ENCODE measurements at places on chromosomes 3 and 15.

DNA sequence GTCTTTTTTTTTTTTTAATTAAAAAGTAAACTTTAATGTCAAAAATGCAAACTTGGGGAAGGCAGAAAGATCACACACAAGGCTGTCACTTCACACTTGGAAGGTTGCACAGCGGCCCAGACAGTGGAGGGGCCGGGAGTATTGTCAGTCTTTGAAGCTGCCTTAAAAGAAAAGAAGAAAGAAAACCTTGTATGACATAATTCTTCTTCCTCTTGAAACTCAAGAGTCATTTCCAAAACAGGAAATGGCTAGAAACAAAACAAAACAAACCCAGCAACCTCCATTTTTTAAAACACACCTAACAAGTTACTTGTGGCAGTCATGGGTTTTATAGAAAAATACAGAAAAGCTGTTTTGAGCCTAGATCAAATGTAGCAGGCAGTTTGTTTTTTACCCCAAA lies 68.1 kb upstream of the MAGI1 start:
- no peak for DNase-seq

GRCh38 chr3:43330981-43331380 lies 44.6 kb downstream of the SNRK start:
- peak; percentile 65 for DNase-seq

DNA sequence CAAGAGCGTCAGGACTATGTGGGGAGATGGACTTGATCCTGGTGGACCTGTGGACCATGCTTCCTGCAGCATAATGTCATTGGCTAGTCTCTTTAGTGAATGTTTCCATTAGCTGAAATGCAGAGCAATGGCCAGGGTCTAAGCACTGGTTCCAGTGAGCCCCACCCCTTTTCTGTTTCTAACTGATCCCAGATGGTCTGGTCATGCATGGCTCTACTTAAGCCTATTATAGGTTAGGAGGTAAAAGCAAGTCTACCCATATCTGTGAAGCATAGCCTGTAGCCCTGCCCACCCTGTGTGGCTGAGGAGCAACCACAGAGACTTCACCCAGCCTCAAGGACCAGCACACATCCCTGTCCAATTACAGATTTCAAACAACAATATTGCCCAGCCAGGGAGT lies 419.2 kb downstream of the ZNF385D start:
- no peak for DNase-seq

DNA sequence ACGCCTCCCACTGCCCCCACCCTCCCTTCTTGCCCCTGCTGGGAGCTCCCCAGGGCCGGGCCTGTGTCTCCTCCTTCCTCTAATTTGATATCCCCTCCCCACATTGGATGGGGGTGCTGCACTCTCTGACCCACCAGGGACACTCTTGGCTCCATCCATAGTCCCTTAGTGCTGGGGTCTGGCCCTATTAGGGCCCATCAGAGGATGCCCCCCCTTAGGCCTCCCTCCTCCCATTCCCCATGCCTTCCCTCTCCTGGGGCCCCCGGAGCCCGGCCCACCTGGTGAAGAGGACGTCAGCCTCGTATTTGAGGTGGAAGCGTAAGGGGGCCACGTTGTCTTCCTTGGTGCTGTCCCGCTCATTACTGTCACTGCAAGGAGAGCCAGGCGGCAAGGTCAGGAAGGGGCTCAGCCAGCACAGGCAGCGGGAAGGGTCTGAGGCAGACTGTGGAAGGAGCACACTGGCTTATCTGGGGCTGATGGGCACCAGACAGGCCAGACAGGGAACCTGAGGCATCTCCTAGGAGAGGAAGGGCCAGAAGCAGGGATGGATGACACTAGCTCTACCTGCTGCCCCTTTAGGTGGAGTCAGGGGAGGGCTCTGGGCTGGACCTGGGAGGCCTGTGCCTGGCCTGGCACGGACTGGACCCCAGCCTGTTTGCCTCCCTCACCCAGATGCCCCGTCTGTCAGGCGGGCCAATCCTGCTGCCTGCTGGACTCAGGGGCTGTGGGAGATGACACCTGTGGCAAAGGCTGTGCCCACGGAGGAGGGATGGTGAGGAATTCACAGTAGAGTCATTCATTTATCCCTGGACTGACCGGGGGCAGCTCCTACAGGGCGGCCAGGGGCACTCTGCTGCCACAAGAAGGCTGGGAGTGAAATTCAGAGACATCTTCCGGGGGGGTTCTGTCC lies 36.2 kb downstream of the FEM1B start:
- DNase-seq: no peak

DNA sequence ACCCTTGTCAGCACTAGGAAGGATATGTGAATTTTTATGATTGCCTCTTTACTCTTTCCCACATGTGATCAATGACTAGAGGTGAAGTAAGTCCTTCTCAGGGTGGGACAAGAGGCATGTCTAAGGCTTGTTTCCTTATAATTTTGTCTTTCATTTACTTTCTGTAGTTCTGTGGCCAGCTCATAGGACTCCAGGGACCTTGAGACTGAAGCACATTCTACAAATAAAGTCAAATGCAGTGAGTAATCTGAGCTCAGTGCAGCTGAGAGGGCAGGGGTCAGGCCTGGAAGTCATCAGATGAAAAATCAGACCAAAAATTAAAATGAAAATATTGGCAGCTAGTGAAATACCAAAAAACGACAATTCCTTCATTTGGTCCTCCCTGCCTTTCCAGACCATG lies 424.7 kb upstream of the THBS1 start:
- DNase-seq: peak; percentile 81

- DNase-seq: no peak
These were observed 18.8 kb downstream of the CA12 start for GRCh38 chr15:63362885-63363284.

DNA sequence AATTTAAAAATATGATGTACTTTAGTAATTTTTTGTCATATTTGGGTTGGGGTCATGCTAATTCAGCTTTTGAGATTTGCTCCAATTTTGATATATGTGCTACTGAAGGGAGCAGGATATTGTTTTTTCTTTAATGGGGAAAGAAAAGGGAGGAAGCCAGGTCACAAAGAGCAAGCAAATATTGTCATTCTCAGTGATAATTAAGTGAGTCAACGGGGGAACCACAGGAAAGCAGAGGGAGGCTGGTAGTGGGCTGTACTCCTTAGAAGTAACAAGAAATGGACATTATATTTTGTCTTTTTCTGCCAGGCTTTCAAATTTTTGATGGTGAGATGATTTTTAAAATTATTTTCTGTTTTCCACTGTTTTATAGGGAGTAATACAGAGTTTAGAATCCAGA lies 45.6 kb upstream of the NMD3 start:
- no peak for DNase-seq

- DNase-seq: peak; percentile 90
These were observed 187.8 kb downstream of the UACA start for GRCh38 chr15:70575231-70576226.

DNA sequence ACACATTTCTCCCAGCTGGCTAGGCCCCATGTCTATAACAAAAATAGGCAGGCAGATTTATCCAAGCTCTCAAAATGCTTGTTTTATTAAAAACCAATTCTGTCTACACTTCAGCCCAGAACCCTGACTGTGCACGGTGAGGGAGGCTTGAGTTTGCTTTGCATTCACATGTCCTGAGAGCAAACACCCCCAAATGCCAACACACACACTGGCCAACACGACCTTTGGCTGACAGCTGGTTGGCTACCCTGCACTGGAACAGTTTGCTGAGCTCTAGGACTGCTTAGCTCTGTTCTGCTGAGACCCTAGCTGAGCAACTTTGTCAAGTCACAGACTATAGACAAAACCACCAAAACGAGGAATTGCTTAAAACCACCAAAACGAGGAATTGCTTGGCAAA lies 3.6 kb downstream of the STIMATE start:
- no peak for DNase-seq
